HEK293T (cell line): ENCODE measurements at places on chromosomes 16 and 17.

- DNase-seq: no peak
Measured at GRCh38 chr17:28865946-28866752, 11.3 kb downstream of the ERAL1 start.

- peak; percentile 19 for DNase-seq
Measured at GRCh38 chr16:68529608-68529930, 9.5 kb upstream of the ZFP90 start.

DNA sequence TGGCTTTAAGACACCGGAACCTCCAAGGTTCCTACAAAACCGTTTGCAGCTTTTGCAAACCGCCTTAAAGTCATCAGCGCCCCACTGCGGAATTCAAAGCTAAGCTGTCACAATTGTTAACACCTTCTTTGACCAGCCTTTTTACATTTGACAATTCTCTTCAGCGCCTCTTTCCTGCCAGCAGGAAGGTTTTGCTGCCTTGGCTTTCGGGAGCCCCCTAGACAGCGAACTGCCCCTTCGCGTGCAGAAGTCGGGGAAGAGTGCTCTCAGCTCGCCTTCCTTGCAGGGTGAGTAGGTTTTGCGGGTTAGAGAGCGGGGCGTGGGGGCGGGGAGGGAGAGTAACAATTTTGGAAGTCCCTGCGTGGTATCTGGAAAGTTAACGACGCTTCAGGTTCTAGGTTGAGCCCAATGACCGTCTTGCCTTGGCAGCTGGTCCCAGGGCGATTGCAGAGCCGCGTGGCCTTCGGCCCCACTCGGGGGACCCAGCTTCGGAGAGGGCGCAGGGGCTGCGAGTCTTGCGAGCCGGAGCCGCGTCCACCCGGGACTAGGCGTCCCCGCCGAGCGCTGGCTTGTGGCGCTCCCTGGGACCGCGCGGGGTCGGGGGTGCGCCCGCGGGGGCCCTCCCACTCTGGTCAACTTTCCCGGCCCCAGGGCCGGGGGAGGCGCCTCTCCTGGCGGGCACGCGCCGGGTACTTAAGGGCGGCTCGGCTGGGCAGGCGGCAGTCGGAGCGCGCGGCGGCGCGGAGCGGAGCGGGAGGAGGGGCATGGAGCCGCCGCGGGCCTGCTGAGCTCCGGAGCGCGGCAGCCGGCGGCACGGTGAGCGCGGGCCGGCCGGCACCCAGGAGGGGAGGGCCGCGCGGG lies at the start of gene HAS3:
HAS3 (plus strand) TSS at position 153 of the 861 bp plus-strand sequence. CDS start 3,743 bp downstream, outside the sequence.
- peak; percentile 67 for DNase-seq

GRCh38 chr16:75256059-75256571 lies 4.7 kb upstream of the BCAR1 start:
- no peak for DNase-seq

- no peak for DNase-seq
Measured at GRCh38 chr17:48246612-48247011, 139.0 kb downstream of the SNX11 start.

GRCh38 chr17:48542698-48543106 lies 2.2 kb downstream of the HOXB2 start:
- no peak for DNase-seq

- no peak for DNase-seq
Measured at GRCh38 chr17:50871898-50872297, 5.7 kb upstream of the TOB1 start.

DNA sequence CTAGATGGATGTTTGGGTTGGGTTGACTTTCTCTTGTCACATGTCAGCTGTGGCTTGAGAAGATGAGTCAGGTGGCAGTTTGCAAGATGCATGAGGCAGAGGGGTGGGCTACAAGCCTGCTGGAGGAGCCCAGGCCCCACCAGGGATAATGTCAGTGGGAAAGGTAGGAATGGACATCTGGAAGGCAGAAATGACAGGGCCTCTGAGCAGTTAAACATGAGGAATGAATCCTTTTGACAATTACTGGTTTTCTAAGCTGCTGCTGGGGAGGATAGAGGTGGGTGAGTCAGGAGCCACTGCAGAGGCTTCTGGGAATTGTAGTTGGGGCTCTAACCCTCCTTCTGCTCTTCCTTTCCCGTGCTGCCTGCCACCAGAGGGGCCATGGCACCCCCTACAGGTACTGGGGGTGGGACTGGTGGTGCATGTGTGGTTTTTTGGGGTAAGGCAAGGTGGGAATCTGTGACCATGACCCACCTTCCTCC lies 15.7 kb downstream of the SLC52A1 start:
- DNase-seq: peak; percentile 28

DNA sequence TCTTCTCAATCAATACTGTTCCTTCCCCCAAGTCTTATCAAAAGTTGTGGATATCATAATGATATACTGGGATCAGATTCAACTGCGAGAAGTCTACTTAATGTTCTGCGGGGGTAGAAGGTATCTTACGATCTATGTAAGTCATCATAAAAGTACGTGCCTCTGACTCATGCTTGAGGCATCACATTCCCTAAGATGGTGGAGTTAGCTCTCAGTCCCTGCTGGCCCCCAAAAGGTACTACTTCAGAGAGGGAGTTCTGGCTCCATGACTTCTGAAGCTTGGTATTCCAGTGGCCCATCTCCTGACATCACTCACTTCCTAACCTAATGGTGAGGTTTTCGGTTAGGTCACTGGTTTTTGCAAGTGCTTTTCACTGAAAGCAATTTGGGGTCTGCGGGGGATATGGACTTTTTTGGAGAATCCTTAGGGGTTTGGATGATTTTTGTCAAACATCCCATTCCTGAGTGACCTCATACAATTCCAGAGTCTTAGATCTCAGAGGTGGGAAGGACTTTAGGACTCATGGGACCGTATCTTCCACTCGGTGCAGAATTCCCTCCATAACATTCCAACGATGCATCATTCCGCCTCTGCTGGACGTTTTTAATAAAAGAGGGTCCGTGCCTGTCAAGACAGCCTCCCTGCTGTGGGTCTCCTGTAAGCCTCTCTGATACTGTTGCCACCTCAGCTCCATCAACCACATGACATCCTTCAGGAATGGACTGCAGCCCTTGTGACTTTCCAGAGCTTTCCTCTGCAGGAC lies 74.3 kb downstream of the DYNLRB2 start:
- peak; percentile 38 for DNase-seq

- DNase-seq: no peak
Measured at GRCh38 chr17:75096082-75096625, 8.4 kb downstream of the SLC16A5 start.

GRCh38 chr17:22410136-22410535 lies 717.8 kb downstream of the KCNJ18 start:
- no peak for DNase-seq

DNA sequence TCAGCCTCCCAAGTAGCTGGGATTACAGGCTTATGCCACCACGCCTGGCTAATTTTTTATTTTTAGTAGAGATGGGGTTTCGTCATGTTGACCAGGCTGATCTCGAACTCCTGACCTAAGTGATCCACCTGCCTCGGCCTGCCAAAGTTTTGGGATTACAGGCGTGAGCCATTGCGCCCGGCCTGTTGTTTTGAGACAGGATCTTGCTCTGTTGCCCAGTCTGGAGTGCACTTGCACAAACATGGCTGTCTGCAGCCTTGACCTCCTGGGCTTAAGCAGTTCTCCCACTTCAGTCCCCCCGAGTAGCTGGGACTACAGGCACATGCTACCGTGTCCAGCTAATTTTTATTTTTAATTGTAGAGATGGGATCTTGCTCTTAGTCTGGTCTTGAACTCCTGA lies 8.9 kb downstream of the IST1 start:
- no peak for DNase-seq

DNA sequence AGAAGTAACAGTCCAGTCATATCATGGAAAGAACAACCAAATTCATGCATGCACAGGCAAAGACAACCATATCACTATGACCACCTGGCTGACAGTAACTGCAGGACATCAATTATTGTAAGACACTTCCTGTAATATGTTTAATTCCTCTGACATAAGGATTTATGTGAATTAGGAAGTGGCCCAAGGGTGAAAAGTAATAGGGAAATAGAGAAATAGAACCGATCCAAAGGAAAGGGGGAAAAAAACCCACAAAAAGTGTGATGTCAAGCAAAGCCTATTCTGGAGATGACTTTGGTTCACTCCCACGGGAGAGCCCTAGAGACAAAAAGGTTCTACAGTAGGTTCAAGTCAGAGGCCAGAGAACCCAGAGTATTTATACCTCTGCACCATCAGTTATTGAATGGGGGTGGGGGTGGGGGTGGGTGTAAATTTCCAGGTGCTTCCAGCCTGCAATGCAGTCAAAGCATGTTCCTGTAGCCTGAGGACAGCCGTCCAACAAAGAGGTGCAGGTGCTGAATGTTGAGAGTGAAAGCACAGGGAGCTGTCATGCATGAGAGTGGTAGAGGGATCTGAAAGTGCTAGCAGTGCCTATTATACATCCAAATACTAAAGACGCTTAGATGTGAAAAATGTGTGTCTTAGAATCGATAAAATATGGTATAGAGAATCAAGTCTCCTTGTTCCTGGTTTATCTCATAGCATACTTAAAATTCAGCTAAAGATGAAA lies 95.6 kb upstream of the HLF start:
- DNase-seq: no peak

DNA sequence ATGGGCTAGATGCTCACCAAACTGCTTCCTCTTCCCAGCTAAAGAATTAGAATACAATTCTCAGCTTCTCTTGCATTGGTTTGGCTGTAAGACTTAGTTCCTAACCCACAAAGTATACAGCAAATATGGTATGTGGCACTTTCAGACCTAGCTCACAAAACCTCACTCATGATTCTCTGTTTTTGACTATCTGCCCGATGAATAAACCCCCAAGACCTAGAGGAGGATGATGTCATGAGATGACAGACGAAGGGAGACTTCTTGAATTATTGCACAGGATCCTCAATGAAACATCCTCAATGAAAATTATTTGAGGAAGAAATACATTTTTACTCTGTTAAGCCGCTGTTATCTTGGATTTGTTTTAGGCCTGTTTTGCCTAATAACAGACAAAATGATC lies 14.3 kb downstream of the CNOT1 start:
- DNase-seq: no peak

GRCh38 chr16:1509307-1510221 lies 16.4 kb downstream of the TELO2 start:
- no peak for DNase-seq

GRCh38 chr16:68470461-68471150 lies 22.3 kb upstream of the SMPD3 start:
- DNase-seq: no peak

DNA sequence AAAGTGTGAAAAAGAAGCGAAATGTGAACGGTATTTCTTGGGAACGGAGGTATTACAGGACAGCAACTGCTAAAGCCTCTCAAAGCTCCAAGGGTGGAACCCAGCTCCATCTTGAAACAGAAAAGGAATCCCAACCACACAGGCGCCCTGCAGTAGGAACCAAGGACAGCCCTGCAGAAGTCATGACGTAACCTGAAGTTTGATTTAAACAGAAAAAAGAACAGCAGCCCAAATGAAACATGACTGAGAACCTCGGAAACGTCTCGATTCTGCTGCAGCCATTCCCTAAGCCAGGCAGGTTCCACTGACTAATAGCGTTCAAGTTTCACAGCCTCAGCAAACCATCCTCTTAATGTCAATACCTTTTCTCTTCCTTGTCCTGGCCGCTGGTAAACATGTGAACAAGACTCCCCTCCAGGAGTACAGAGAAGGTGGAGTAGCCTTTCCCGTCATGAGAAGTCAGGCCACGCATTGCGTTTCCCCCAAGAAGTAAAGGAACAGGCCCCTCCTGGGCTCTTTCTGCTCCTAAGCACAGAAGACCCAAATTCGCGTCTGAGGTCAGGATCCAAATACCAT lies 20.1 kb downstream of the SIAH1 start:
- no peak for DNase-seq

DNA sequence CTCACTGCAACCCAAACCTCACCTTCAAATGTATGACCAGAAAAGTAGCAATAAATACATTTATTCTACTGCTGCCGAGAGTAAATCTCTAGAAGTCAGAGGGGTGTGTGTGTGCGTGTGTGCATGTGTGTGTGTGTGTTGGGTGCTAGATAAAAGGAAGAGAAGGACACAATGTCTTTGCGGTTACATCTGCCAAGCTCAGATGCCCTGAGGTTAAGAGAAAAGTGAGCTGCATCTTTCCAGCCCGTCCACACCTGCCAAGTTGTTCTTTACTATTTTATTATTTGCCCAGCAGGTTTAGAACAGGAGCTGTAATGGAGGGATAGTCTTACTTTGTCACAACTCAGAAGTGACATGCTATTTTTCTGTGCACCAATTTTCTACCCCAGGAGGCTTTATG lies 54.5 kb upstream of the ANKFN1 start:
- DNase-seq: no peak

DNA sequence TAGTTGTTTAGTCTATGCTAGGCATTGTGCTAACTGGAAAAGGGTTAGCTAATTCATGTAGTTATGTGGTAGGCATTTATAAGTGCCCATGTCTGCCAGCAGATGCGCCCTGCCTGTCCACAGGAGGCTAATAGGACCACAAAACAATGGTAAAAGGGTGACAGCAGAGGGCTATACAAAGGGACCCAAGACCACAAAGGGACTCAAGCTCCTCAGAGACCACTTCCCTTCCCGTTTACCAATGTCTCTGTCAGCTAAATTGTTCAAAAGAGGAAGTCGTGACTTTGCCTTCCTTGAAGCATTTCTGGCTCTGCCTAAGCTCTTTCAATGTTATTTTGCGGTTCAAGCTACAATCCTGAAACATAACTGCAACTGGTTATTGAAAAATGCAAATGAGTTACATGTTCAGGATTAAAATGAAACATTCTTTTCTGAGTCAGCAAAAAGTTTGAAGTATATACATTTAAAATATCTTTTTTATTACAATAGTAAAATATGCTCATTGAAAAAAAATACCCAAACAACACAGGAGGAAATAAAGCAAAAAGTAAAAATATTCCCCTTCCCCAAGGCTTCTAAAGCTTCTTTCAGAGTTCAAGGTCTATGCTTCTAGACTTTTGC lies 149.2 kb downstream of the MAF start:
- no peak for DNase-seq

DNA sequence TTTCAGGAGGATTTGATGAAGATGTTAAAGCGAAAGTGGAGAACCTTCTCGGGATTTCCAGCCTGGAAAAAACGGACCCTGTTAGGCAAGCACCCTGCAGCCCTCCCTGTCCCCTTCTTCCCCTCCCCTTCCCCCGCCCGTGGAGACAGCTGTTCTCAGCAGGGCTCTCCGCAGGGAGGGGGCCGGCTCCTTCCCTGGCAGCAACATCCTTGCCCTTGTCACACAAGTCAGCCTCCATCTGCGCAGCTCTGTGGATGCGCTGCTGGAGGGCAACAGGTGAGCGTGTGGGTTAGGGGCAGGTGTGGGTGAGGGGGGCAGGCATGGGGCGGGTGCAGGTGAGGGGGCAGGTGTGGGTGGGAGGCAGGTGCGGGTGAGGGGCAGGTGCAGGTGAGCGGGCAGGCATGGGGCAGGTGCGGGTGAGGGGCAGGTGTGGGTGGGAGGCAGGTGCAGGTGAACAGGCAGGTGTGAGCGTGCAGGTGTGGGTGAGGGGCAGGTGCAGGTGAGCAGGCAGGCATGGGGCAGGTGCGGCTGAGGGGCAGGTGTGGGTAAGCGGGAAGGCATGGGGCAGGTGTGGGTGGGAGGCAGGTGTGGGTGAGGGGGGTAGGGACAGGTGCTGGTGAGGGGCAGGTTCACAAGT lies 9.4 kb downstream of the CYBC1 start:
- DNase-seq: no peak

- no peak for DNase-seq
Measured at GRCh38 chr16:12569061-12569460, 234.6 kb downstream of the CPPED1 start.

- DNase-seq: no peak
Measured at GRCh38 chr17:72900654-72900971, 191.9 kb downstream of the SLC39A11 start.
